ENCODE measurements at places on chromosomes 12 and 14. TPM values are rescaled to one million over a fixed set of nuclear protein-coding genes. Genes with fewer than 3 reads are reported as not detected.

DNA sequence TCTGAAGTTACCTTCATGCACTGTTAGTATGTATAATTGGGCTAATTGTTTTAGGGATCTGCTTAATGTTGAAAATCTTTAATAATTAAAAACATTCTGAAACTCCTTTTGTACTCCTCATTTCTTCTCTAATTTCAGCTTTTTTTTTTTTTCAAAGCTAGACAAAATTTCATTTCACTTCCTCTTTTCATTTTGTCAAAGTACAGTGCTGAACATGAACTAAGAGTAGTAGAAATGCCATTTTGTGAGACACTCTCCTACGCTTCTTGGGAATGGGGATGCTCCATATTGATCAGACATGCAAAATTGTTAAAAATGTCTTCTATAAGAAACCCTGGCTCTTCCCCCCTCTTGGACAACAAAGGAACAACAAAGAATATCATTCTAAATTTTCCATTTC, 1.7 kb downstream of the ABCD2 start:
- H3K27ac ChIP-seq, result no peak overlapping the region
- H3K4me1 ChIP-seq, result peaks cover 6% of the 10 kb centered on the region

The OR6C76 gene
- total RNA-seq, result not detected

GRCh38 chr12:57622293-57623245, 10.4 kb downstream of the B4GALNT1 start:
- H3K4me1 ChIP-seq, result peaks cover 9% of the 10 kb centered on the region
- no peak overlapping the region for H3K27ac ChIP-seq
- H3K27me3 ChIP-seq, result peaks cover 76% of the 10 kb centered on the region
- DNase-seq, result no peak

The SLC24A4 gene
- total RNA-seq, result not detected

The LRP6 gene
- total RNA-seq, result 40.9 TPM

The DLK1 gene
- 1.3 TPM for total RNA-seq

The BMAL2 gene
- total RNA-seq, result 12.1 TPM

- no peaks in the 10 kb centered on the region for H3K36me3 ChIP-seq
- peaks cover 7% of the 10 kb centered on the region for H3K4me1 ChIP-seq
- no peak overlapping the region for H3K4me3 ChIP-seq
- no peaks in the 10 kb centered on the region for H3K27me3 ChIP-seq
- no peak overlapping the region for H3K27ac ChIP-seq
Observed at GRCh38 chr14:34065236-34065635, 114.4 kb upstream of the EGLN3 start.

The ZNF26 gene
- total RNA-seq, result 11.7 TPM

GRCh38 chr12:54127538-54128259, 61.1 kb downstream of the SMUG1 start:
- H3K27me3 ChIP-seq, result peaks cover 52% of the 10 kb centered on the region
- H3K36me3 ChIP-seq, result no peaks in the 10 kb centered on the region

All from astrocyte (in vitro differentiated cells and primary cell).